ENCODE measurements at places on chromosomes 7 and 10.

DNA sequence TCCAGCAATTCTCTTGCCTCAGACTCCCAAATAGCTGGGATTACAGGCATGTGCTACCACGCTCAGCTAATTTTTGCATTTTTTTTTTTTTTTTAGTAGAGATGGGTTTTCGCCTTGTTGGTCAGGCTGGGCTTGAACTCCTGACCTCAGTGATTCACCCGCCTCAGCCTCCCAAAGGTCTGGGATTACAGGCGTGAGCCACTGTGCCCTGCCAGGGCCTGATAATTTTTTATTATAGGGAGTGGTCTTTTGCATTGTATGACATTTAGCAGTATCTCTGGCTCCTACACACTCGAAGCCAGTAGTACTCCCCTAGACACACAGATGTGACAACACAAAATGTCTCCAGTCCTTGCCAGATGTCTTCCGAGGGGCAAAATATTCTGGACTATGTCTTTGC lies 124.0 kb downstream of the DKK1 start:
- DNase-seq: no peak

- no peak for DNase-seq
Observed at GRCh38 chr10:13346283-13347042, 1.6 kb downstream of the SEPHS1 start.

DNA sequence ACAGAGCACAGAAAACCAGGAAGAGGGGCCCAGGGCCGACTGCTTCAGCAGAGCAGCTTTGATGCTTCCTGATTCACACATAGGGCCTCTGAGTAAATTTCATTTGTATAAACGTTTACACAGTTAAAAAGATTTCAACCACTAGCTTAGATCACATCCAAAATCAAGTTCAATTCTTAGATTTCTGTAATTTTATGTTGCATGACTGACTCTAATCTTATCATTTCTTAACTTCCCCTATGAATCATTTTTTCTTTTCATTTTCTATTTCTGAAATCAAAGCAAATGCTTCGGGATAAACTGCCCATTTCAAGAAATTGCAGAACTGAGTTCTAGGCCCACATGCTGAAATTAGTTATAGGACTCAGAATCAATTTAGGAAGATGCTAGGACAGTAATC lies 224.7 kb downstream of the INHBA start:
- DNase-seq: no peak

DNA sequence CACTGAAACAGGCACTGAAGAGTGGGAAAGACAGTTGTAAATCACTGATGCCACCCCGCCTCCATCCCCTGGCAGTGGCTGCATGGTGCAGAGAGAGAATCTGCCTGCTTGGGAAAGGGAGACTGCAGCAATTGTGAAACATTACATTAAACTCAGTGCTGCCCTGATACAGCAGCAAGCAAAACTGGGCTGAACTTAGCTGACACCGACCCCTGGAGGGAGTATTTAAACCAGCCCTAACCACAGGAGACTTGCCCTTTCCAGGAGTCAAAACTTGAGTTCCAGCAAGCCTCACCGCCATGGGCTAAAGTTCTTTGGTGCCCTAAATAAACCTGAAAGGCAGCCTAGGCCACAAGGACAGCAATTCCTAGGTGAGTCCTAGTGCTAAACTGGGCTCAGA lies 109.4 kb upstream of the PLPP4 start:
- no peak for DNase-seq

DNA sequence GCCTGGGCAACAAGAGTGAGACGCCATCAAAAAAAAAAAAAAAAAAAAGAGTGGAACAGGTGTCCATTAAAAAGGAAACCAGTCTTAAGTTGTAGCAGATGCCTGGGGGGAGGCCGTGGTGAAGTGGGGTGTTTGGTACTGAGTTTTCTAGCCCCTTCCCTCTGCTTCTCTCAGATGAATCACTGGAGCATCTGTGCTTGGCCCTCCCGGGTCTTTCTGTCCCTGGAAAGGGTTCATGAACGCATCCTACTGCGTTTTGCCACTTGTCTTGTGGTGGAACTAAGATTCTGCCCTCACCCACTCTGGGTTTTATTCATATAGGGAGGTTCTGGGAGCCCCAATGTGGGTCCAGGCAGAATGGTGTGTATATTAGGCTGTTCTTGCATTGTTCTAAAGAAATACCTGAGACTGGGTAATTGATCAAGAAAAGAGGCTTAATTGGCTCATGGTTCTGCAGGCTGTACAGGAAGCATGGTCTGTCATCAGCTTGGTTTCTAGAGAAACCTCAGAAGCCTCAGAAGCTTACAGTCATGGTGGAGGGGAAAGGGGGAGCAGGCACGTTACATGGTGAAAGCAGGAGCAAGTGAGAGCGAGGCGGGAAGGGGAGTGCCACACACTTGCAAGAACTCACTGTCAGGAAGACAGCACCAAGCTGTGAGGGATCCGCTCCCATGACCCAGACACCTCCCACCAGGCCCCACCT lies 63.5 kb downstream of the CAMK1D start:
- DNase-seq: no peak

DNA sequence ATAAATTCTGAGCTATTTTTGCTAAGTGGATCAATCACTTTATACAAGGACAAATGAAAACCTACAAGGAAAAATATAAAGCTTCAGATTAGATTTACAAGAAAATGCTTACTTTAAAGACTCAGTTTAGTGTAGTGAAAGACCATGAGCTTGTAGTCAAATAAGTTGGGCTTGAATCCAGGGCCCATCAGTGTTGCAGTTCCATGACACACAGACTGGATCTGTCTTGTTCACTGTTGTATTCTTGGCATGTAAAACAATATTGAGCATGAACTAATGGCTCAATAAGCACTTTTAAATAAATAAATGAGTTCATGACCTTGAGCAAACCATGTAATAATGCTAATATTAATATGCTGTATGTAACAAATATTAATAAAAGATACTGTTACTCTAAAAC lies 164.6 kb upstream of the KCND2 start:
- no peak for DNase-seq

DNA sequence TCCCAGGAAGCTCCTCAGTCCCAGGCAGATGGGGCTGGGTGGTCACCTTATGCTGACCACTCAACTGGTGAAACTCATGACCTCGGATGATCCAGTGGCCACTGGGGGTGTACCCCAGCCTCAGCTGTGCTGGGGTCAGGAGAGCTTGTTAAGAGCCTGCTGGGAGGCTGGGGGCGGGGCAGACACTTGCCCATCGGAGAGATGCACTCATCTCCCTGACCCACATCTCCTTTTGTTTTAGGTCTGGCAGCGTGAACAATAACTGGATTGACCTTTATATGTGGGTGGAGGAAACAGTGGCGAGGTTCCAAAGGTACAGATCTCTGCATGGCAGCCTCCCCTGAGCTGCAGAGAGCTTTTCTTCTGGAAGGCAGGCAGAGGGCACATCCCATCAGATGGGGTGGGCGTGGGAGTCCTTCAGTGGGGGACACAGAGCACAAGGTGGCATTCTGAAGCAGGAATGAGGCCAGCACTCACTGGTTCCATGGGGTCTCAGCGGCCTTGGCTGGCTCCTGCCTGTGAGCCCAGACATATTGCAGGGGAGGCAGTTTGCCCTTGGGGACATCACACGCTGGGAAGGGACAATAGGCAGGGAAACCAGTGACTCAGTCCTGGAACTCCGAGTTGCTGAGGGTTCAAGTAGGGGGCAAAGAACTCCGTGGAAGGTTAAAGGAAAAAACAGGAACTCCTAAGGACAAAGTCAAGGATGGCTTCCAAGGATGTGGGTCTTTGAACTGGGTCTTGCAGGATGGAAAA lies 5.2 kb downstream of the ANTXRL start:
- no peak for DNase-seq

GRCh38 chr10:126227762-126228134 lies 160.5 kb downstream of the ADAM12 start:
- no peak for DNase-seq

GRCh38 chr7:42924223-42924838 lies 7.6 kb downstream of the PSMA2 start:
- DNase-seq: no peak

- no peak for DNase-seq
Observed at GRCh38 chr10:62341419-62341818, 32.8 kb upstream of the ZNF365 start.

- no peak for DNase-seq
Observed at GRCh38 chr7:98855610-98856422, 14.0 kb downstream of the TMEM130 start.

- DNase-seq: no peak
Observed at GRCh38 chr7:5502721-5503243, 79.1 kb upstream of the TNRC18 start.

DNA sequence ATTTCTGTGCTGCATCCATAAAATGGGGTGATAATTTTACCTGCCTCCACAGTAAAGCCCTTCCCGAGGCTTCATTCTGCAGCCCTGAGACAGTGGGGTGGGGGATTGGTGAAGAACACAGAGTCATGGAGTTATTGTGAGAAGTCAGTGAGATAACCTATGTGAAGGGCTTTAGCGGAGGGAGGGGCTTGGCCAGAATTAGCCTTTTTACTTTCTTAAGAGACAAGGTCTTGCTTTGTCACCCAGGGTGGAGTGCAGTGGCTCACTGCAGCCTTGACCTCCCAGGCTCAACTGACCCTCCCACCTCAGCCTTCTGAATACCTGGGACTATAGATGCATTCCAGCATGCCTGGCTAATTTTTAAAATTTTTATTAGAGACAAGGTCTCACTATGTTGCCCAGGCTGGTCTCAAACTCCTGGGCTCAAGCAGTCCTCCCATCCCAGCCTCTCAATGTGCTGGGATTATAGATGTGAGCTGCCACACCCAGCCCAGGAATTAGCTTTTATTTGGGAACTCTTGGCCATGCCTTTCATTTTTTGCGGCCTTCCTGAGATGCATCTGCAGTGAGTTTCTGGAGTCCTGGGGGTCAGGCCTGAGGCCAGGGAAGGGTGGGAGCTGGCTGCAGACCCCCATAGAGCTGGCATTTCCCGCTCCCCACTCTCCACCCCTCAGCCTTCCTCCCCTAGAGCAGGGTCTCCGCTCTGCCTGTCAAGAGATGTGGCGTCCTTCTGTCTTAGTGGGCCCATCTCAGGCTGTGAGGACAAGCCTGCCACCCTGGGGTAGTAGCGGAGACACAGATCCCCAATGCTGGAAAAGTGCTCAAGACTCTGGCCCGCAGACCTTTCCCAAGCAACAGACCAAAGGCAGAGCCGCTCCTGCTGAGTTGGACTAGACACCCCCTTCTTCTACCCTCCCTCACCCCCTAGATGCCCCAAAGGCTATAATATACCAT lies 77.0 kb downstream of the ZMIZ1 start:
- no peak for DNase-seq

DNA sequence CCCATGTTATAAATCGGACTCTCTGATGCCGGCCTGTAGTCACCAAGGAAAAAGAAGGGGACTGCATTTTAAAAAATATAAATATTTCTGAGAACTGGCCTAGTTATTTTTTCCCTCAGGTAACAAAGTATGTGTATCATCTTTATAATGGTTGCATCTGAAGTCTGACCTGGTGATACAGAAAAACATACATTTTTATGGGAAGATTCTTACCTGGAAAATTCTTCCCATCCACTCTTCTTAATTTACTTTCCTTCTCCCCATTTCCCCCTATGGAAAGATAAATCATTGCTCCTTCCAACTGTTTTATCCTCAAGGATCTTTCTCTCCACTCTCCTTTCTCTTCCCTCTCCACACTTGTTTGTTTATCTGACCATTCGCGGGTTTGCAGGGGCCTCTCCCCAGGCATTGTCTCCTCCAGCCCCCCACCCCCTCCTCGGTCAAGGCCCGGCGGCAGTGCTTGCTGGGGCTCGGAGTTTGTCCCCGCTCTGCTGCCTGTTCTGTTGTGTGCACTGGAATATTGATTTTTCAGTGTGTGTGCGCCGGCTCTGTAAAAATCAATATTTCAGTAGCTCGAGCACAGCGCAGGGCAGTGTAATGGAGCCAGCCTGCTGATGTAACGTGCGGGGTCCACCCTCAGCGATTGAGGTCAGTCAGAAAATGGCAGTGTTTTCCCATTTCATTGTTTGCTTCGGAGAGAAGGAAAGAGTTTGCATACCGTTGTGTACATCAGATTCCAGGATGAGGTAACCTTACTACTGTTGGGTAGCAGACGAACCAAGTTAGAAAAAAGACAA lies 199.5 kb upstream of the NFE2L3 start:
- DNase-seq: no peak

DNA sequence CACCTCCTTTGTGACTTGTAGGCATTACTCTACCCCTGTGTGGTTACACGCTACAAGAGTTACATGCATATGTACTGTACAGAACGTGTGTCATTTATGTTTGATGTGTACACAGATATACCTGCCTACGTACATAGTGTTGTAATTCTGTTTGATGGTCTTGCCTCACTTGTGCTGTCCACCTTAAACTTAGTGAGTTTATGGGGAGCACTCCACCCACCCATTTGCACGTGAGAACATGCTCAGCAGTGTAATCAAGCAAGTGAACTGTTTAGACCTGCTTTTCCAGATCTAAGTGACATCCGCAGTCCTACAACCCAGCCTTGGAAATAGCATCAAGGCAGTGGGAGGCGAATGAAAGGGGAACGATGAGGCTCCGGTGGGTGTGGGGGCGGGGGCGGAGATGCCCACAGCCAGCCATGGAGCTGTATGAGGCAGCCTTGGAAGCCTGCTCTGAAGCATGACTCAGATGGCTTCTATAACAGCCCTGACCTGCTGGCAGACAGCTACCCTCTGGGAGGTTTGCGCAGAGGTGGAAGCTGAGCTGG lies 52.1 kb downstream of the SUFU start:
- no peak for DNase-seq

DNA sequence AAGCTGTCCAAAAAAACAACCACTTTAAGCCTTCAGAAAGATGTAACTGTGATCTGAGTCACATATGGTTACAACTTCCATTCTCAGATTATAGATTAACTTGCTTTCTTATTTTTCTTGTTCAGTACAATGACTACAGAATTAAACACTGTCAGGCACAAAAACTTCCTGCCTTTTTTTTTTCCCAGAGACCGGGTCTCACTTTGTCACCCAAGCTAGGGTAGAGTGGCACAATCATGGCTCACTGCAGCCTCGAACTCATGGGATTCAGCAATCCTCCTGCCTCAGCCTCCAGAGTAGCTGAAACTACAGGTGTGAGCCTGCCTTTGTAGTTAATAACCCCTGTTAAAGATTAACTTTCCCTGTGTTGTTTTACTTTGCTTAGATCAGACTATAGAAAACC lies 163.2 kb downstream of the AVL9 start:
- no peak for DNase-seq

- no peak for DNase-seq
Observed at GRCh38 chr7:42471573-42472174, 234.7 kb upstream of the GLI3 start.

DNA sequence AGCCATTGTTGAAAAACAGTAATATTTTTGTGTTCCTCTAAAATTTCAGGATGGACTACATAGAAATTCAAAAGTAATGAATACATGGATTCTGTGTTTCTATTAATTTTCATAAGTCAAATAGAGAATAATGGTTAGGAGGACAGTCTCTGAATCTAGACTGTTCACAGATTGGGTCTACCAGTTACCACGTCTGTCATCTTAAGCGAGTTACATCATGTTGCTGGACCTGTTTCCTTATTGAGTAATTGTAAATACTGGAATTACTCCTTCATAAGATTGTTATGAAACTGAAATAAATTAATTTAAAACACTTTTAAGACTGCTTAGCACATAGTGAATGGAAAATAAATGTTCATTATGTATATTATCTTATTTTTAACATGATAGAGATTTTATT lies 172.3 kb downstream of the KCND2 start:
- DNase-seq: no peak

- DNase-seq: no peak
Observed at GRCh38 chr7:82818171-82818570, 344.5 kb downstream of the PCLO start.
